Hypothalamus (tissue), 51 donors: ENCODE measurements at places on chromosomes 11 and 22.

DNA sequence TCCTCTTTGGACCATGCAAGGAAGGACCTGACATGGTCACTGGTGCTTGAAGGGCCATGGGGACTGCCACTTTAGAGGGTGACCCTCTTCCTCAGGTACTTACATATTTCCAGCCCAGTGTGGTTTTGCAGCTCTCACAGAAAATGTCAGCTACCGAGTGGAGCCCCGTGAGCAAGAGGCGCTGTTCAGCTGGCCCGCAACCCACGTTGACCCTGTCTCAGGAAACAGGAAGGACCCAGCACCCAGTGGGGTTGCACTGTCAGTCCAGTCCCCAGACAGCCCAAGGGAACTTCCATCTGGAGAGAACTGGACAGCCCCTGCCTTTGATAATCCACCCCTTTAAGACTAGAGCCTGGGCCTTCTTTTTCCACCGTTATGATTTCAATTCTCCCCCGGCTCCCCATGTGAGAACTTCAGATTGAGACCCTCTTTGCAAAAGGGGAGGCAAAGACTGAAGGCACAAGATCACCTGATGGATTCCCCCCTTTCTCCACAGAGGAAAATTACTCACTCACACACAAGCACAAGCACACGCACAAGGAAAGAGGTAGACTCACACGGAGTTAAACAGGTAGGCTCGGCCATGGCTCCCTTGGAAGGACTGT is 3.4 kb downstream of the YPEL4 start:
- no peak for DNase-seq

DNA sequence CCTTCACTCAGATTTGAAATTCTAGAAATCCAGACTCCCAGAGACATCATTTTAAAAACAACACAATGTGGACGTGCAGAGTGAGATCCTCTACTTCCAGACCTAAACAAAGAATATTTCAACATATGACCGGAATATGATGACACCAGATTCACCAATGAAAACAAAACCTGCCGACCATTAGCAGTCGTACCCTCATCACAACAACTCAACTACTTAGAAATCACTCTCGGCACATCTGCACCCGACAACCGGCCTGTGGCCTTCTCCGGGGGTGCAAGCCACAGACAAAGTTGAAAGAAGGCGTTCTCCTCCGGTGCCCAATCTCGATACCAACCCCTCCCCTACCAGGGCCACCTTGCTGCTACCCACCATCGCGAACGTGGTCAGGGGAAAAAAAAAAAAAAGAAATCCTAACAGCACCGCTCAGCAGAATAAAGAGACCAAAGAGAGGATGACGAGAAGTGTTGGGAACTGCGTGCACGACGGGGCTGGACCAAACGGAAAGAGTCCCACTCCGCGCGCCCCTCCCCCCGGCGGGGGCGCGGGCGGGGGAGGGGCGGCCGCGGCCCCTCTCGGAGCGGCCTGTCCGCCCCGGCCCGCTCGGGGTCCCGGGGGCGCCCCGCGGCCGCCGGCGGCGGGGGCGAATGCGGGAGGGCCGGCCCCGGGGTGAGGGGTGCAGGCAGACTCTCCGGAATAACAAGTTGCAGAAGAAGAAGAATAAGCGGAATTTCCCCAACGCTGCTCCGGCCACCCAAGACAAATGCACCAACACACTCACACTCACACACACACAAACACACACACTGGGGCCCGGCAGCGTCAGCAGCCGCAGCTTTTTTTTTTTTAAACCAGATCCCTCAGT is 1.7 kb downstream of the PHF21A start:
- DNase-seq, result peak; percentile 40

DNA sequence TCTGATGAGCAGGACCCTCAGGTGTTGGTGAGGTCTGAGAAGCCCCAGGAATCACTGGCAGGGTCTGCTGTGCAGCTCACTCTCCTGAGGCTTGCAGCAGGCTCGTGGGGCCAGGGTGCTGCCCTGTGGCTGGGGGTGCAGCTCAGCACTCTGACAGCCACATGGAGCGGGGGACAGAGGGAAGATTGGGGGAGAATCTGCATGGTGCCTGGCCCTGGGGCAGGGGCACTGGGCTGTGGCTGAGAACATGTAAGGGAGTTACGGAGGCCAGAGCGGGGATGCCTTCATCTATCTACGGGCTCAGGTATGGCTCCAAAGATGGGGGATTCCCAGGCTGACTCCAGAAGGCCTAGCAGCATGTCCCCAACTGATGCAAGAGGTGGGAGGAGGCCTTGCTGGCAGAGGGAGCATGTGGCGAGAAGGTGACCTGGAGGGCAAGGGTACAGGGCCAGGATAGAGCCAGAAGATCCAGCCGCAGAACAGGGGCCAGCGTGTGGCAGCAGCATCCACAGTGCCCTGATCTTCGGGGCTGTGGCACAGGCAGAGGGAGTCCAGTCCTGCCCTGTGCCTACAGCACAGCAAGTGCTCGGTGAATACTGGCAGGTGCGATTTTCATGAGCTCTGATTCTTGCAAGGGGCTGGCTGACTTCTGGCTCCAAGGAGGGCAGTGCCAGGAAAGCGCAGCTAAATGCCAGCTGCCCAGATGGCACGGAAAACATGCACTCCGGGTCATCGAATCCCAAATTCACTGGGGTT is 184.7 kb downstream of the CTTN start:
- DNase-seq, result no peak

GRCh38 chr11:39078465-39078864 is 2381.0 kb downstream of the LRRC4C start:
- no peak for DNase-seq

- DNase-seq, result no peak
Observed at GRCh38 chr11:28504555-28505110, 396.4 kb downstream of the METTL15 start.
